ENCODE measurements at places on chromosomes 12 and 14.
A peak's percentile ranks its signal among the peaks of the same experiment; 100 is the strongest.

GRCh38 chr12:117042171-117042842 is 56.9 kb downstream of the TESC start:
- no peak for DNase-seq

GRCh38 chr12:82708061-82708879 is 21.6 kb downstream of the TMTC2 start:
- no peak for DNase-seq

DNA sequence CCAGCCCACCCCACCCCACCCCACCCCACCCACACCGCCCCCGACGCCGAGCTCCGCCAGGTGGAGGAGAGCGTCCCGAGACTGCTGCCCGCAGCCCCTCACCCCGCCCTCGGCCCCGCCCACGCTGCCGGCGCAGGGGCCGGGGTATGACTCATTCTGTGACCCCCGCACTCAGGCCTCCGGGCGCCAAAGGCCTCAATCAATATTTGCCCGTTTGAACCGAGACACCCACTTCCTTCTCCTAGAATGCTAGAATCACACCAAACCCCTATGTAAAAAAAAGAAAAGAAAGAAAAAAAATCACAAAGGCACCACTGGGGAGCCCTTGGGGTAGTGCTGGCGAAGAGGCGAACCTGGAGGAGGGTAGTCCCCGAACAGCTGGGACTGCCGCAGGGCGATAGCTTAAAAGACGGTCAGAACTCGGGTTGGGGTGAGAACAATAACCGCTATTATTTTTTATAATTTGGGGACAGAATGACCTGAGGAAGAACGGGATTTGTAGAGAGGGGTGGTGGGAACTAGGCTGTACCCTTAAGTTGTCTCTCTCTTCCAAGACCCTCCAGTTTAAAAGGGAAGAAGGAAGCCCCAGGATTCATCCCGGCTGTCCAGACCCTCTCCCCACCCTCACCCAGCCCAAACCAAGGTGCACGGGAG is 894 bp downstream of the KRT8 start:
- DNase-seq, result peak; percentile 30

- DNase-seq, result no peak
Observed at GRCh38 chr14:95363468-95363954, 43.8 kb upstream of the CLMN start.

DNA sequence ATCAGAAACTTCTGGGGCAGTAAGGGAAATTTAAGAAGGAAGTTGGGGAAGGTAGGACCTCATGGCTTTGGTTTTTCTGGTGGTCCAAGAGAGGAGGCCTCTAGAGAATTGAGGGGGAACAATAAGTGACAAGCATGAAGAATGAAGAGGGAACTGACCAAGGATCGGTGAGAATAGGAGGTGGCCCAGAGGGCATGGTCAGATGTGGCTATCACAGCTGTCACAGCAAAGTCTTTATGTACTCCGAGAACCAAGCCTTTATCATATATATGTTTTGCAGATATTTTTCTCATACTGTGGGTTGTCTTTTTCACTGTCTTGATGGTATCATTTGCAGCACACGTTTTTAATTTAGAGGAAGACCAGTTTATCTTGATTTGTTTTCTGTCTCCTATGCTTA is 64.3 kb downstream of the PPP2R5C start:
- DNase-seq, result no peak

DNA sequence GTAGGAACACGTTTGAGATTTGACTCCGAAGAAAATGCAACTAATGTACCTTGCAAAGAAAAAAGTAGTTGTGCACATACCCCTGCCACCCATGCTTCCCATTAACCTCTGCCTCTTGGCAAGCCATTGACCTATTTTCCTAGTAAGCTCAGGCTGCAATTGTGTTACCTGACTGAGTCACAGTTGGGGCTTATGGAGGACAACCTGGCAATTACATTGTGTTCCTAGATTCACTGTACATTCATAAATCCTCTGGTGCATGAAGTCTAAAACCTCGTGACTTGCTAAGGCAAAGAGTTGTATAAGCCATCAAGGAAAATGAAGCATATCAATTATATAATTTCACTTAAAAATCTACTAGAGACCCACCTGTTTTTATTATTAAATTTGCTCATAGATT is 62.0 kb upstream of the DUSP6 start:
- no peak for DNase-seq

- DNase-seq, result no peak
Observed at GRCh38 chr12:69511469-69512267, 41.5 kb downstream of the FRS2 start.

Measured in NCI-H748 treated with DMSO at 0.1 percent for 48 hours (cell line).